Activated CD8-positive, alpha-beta memory T cell treated with anti-CD3 and anti-CD28 coated beads for 48 hours (primary cell): ENCODE measurements at places on chromosomes 1 and 21.
A peak's percentile ranks its signal among the peaks of the same experiment; 100 is the strongest.

DNA sequence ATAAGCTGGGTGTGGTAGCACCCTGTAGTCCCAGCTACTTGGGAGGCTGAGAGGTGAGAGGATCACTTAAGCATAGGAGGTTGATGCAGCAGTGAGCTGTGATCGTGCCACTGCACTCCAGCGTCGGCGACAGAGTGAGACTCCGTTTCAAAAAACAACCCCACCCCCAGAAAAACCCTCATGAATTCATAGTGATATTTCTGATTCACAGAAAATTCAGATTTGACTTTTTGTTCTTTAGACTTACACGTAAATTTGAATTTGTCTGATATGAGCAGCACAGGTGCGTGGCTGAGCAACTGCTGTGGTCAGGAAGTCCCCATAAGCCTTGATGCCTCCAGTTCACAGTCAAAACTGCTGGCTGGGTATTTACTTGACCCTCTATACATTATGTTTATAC lies 10.0 kb upstream of the MORC3 start:
- no peak for DNase-seq

DNA sequence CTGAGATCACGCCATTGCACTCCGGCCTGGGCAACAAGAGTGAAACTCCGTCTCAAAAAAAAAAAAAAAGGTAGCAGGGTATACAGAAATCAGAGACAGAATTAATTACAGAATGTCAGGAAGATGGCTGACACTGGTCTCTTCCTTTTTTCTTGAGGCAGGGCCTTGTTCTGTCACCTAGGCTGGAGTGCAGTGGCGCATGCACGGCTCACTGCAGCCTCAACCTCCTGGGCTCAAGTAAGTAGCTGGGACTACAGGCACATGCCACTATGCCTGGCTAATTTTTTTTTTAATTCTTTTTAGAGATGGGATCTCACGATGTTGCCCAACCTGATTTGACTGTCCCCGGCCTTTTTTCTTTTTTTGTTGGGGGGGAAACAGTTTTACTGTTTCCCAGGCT lies 16.4 kb downstream of the RNU5D-1 start:
- no peak for DNase-seq

DNA sequence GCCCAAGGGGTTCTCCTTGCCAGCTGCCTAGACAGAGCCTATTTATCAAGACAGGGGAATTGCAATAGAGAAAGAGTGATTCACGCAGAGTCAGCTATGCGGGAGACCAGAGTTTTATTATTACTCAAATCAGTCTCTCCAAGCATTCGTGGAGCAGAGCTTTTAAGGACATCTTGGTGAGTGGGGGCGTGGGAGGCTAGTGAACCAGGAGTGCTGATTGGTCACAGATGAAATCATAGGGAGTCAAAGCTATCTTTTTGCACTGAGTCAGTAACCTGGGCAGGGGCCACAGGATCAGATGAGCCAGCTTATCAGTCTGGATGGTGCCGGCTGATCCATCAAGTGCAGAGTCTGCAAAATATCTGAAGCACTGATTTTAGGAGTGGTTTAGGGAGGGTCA lies 64.8 kb upstream of the MRPS6 start:
- no peak for DNase-seq

DNA sequence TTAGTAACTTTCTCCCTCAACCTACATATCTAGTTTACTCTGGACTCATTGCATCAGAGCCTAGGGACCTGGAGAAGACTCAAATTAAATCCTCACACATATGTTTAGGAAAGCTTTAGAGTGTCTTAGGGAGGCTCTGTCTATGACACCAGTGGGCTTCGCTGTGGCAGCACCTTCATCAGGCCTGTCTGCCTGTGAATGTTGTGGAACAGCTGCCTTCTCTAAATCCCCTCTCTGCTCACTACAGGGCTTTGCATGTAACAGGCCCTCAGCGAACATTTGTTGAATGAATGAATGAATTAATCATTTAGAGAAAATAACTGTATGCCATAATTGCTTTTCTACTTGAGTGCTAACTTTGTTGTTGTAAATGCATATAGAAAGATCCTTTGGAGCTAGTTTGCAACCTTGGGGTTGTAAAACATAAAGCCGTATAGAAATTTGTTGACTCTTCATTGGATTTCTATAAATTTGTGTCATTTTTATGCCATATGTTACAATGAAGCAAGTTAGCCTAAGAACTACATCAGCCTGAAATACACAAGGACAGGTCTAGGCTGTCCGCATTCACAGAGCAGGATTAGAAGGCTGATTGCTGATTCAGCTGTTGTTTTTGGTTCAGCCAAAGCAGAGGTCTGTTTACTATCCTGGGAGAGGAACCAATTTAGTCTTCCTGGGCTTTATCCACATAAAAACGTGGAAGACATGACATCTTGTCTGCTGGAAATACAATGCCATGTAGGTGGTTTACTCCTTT lies 238.0 kb downstream of the ASTN1 start:
- no peak for DNase-seq

GRCh38 chr1:38274974-38275373 lies 228.4 kb upstream of the POU3F1 start:
- DNase-seq = no peak

GRCh38 chr1:5297886-5298239 lies 643.5 kb downstream of the AJAP1 start:
- DNase-seq = no peak

- DNase-seq = peak; percentile 7
These were observed 90.5 kb downstream of the LIPI start for GRCh38 chr21:14120091-14120734.

DNA sequence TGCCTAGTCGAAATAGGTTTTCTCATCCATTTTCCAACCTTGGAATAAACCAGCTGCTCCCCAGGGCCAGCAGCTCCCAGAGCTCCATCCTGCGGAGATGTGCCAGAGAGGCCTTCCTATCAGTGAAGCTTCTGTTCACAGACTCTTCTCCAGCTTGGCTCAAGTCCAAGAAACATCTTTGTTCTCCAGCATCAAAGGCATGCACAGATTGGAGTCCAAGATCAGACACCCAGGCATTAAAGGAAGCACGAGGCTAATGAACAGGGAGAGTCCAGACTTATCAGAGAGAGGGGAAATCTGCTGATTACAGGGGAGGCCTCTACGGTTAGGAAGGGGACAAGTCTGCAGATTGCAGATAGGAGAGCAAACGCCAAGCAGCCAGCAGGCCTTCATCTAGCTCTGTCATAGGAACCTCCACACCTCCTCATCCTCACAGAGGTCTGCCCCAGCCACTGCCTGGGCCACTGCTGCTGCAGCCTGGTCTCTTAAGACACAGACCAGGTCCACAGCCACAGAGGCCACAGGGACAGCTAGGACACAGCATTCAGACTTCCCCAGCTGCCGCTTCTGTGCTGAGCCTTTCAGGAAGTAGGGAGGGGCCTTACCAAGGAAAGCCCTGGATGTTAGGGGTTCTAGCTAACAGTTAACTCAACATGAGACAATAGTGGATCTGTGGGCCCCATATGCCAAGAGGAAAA lies 3.4 kb downstream of the PRR9 start:
- no peak for DNase-seq

DNA sequence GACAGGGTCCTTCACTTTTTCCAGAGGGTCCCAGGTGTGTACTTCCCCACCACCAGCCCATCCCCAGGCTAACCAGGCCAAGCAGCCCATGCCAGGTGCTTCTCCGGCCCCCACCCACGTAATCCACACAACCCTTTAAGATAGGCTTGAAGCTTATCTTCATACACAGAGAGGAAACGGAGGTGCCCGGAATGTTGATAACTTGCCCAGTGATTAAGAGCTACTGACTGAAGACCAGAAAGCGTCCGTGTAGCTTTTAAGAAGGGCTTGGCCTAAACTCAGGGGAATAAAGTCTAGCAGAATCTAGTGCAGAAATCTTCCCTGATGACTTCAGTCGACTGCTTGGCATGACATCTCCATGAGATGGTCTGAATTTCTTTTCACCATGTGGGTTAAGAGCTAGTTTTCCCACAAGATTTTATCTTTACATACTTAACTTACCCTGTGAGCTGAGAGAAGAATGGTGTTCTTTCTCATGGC lies 138.7 kb downstream of the GALNT2 start:
- DNase-seq = no peak

DNA sequence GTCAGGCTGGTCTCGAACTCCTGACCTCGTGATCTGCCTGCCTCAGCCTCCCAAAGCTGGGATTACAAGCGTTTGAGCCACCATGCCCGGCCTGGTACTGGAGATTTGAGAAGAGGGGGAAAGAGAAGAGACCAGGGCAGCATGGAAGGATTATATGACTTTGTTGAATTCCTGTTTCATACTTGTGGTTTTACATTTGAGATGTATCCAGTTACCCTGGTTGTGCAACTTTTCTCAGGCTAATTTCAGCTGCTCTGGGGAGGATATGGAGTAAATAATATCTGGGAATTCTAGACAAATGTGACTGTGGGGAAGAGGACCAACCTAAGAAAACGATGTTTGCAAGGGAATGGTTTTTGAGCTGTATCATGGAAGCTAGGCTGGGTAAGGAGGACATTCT lies 89.5 kb upstream of the GREM2 start:
- no peak for DNase-seq

GRCh38 chr1:106480629-106481028 lies 575.8 kb upstream of the PRMT6 start:
- DNase-seq = no peak

DNA sequence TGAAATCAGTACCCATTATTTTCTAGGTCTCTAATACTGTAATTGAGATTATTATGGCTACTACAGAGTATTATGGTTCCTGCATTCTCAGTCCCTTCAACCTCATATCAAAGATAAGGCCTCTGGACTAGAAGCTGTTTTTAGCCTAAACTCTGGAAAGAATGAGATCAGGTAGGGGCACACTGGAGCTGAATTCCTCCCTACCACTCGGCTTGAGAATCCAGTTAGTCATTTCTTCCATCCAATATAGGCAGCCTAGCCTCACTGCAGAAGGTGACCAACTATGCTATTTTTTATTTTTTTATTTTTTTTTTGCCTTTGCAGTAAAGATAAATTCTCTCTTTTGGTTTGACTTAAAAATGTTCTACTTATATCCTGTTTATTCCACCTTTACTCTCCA lies 8.0 kb upstream of the HAX1 start:
- no peak for DNase-seq

DNA sequence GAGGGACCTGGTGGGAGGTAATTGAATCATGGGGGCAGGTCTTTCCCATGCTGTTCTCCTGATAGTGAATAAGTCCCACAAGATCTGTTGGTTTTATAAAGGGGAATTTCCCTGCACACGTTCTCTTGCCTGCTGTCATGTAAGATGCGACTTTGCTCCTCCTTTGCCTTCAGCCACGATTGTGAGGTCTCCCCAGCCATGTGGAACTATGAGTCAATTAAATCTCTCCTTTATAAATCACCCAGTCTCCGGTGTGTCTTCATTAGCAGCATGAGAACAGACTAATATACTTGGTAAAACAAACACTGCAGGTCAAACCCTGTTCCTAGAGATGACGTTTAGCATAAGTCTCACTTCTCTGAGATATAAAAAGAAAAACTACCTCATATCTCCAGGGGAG lies 148.3 kb downstream of the MATN1 start:
- no peak for DNase-seq

DNA sequence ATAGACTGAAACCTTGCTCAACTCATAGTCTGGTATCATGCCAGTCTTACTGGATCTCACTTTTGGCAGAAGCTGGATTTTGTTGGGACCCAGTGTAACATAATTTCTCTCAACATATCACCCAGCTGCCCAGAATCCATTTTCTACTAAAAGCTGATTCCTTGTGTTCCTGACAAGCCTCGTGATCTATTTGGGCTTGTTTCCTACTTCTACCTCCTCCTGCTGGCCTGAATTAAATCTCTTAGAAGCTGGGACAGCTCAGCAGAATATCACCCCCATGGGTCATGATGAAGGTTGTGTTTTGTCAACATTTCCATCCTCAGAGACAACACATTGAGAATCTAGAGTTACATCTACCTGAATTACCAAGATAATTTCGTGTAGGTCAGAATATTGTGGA lies 7.7 kb downstream of the GOLT1A start:
- DNase-seq = no peak

DNA sequence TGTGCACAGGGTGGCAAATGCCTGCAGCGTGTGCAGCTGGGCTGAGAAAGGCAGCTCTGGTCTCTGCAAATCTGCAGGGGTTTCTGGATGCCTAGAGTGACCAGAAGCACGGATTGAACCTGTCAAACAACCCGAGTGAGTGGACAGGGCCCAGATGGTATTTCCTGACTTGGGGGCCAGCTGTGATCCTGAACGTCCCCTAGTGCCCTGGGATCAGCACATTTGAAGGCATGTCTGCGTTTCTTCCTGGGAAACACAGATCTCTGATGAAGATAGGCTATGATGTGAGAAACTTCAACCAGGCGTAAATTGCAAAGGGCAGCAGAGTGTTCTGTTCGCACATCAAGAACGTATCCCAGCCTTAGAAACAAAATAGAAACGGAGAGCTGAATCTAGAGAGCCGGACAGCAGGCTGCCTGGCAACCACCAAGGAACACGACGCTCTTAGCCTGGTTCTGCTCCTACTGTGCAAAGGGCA lies 163.1 kb downstream of the KCNJ6 start:
- no peak for DNase-seq

GRCh38 chr1:38589036-38589435 lies 270.5 kb downstream of the RRAGC start:
- no peak for DNase-seq

DNA sequence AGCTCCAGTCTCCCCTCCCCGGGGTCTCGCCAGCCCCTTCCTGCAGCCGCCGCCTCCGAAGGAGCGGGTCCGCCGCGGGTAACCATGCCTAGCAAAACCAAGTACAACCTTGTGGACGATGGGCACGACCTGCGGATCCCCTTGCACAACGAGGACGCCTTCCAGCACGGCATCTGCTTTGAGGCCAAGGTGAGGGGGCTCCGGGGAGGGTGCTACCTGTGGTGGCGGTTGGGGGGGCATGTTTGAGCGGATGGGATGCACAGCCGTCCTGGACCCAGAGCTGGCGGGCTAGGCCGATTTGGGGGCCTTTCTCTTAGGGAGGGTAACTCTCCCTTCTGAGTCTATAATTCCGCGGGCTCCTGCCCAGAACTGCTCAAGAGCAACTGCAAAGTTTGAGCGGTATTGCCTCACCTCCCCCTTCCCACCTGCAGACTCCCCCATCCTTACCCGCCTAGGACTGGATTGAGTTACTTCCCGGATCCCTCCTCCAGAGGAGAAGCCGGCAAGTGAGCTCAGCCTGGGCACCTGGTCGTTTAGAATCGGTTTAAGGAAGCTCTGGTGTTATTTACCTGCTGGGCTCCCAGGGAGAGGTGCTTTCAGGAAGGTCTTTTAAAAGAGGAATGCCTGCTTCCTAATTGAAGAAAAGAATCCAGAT lies 730 bp downstream of the NOS1AP start:
- DNase-seq = no peak
